ENCODE measurements at places on chromosomes 16 and 17.

GRCh38 chr17:82974136-82974952 lies 105.1 kb upstream of the METRNL start:
- no peak for DNase-seq

DNA sequence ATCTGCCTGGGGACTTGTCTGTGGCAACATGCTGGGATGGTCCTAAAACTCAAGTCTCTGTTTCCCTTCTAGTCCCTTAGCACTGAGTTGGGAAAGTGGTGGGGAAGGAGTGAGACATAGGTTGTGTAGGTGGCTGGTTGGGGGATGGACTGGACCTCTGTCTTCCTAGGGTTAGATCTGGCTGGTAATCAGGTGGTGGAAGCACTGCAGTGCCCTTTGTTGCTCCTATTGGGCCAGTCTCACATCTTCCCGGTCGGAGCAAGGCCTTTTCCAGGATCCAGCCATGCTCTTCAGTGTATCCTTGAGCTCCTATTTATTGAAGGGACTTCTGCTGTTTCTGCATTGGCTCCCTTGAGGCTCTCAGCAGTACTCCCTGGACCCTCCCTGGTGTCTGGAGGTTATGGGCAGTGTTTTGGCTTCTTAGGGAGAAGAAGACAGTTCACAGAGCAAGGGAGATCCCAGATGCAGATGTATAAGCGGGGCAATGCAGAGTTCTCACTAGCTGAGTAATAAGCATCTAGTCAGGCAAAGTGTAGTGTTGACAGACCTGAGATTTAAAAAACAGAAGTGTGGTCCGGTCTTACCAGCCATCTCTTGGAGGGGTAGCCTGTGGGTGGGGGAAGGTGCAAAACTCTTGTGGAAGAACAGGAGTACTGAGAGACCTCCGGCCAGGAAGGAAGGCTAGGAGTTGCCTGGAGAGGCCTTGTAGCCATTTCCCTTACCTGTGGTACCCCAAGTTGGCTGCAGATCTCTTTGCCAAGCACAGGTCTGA lies 1.3 kb upstream of the NUTF2 start:
- no peak for DNase-seq

DNA sequence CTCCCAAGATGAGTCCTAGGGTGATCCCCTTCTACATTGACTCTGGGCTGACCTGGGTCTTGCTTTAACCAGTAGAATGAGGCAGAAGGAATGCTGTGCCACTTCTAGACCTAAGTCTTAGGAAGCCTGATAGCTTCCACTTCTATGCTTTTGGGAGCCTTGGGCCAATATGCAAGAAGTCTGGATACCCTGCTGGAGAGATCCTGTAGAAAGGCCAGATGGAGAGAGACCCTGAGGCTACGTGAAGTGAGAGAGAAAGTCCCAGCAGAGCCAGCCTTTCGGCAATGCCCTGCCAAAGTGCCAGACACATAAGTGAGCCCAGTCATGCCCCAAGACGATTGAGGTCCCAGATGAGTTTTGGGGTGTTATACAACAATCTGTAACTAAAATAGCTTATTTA lies 1.7 kb downstream of the KRT222 start:
- DNase-seq: no peak

DNA sequence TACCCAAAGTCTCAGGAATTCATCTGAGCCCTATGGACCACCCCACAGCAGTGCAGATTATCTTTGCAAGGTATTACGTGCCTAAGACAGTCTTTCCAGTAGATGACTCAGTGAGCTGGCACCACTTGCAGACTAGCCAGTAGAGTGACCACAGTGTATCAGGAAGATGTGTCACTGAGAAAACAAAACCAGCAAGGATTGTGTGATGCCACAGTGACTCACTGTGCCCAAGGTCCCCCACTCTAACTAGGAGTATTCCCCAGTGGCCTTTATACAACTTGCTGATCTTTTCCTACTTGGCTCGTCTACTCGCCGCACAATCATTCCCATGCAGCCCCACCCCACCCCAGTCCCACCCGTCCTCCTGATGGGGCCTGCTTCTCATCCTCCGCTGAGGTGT lies 26.8 kb upstream of the PRKCA start:
- DNase-seq: no peak

All from C1 segment of cervical spinal cord (tissue), 14 donors.